ENCODE measurements at places on chromosomes 12 and 14.

DNA sequence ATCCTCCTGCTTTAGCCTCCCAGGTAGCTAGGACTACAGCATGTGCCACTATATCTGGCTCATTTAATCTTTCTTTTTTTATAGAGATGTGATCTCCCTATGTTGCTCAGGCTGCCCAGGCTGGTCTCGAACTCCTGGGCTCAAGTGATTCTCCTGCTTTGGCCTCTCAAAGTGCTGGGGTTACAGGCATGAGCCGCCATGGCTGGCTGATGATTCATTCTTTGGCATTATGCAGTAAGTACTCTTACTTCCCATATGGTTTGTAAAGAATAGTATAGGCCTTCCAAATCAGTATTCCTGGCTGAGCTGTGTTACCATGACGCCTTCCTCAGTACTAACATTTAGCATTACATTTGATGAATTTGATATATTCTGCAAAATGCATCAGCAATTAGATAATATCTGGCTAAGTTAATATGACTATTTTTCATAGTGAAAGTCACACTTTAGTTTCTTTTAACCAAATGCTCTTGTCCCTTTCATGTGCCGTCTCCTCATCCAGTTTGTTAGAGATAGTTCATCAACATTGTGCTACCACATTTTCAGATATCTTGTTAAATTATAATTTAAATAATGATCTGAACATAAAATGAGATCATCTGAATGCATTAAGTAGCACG, 3.2 kb upstream of the MIA2 start:
- DNase-seq, result no peak

DNA sequence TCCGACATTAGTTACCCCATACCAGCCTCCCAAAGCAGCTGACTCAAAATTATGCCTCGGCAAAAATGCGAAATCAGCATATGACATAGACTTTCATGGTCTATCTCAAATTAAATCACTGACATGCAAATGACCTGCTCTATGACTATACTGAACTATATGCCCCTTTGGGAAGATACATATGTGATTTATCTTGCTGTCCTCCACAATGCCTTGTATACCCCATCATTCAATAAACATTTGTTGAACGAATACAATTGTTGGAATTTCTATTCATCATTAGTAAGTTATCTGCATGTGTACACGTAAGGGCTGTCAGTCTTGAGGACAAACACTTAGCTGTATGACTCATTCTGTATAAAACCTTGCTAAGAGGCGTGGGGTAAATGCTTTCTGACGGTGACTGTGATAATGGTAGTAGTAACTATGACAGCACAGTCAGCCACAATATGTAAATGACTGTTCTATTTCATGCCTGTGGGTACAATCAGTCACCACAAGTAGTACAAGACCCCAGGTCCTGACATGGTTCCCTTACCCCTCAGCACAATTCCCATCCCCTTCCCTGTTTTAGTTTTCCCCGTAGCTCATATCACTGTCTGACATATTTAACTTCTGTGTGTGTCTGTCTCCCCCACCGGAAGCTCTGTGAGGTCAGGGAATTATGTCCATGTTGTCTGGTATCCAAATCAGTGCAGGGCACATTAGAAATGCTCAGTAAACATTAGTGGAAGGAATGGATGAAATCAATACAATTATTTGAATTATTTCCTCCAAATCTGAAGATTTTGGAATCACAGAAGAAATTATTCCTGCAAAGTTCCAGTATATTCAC, 42.8 kb downstream of the STXBP6 start:
- peak; percentile 78 for DNase-seq

- DNase-seq, result no peak
Measured at GRCh38 chr12:52817003-52817698, 3.2 kb upstream of the KRT4 start.

DNA sequence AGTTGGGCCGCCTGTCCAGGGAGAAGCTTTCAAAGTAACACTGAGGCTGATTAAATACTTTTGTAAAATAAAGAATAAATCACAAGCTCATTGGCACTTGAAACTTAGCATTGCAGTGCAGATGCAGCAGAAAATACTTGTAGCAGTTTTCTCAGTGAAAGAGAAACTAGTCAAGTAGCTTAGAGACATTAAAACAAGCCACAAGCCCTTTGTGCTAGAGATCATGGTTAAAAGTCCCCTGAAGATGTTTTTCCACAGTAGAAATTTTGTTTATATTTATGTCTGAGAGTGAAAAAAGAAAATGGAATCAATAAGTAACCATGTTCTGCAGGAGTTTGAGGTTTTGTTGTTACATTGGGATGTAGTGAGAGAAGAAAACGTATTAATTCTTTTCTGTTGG, 5.9 kb downstream of the PSEN1 start:
- no peak for DNase-seq

- peak; percentile 65 for DNase-seq
Measured at GRCh38 chr14:68510201-68511128, 282.4 kb downstream of the ZFP36L1 start.

DNA sequence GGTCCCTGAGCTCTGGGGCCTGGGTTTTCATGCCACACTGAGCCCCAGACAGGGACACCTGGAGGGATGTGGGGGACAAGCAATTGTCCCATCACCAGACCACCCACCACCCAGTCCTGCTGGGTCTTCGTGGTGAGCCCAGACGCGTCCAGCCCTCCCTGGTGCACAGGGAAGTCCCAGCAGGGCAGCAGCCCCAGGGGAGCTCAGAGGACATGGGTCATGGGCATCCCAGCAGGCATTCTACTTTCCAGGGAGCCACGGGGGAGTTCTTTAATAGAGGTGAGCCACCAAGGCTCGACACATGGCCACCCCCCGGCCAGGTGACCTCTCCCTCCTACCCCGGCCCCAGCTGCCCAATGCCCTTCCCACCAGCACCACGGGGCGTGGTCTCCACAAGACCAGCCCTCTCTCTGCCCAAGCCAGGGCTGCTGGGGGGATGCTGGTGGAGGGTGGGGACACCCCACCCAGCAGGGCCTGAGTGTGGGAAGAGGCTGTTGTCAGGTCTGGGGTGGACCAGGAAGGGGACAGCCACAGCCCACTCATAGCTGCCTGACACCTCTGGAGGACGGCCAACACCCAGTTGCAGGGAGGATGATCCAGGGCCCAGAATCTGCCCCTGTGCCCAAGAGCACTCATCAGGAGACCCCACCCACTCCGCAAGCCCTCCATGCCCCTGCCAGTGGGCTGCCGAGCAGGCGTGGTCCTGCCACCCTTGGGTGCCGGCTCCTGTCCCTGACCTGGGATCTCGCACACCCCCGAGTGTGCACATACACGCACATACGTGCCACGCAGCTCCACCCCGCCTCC, 14.1 kb downstream of the AKT1 start:
- no peak for DNase-seq

Measured in skeletal muscle cell (primary cell).